ENCODE measurements at places on chromosomes 1 and 21. TPM values are rescaled to one million over a fixed set of nuclear protein-coding genes. Genes with fewer than 3 reads are reported as not detected.

The NPHS2 gene
- total RNA-seq: not detected

The CAPZA1 gene
- total RNA-seq: 135 TPM

The OR2L8 gene
- not detected for total RNA-seq

The HLX gene
- 11.9 TPM for total RNA-seq

The SLC9C2 gene
- not detected for total RNA-seq

The MTARC1 gene
- 291 TPM for total RNA-seq

The CELA2A gene
- not detected for total RNA-seq

The NBPF3 gene
- total RNA-seq: 8.9 TPM

The ECM1 gene
- 53.2 TPM for total RNA-seq

The CELF3 gene
- total RNA-seq: not detected

The HSPB7 gene
- 429 TPM for total RNA-seq

The FAM72B gene
- 3.0 TPM for total RNA-seq

The AADACL3 gene
- not detected for total RNA-seq

The PAQR6 gene
- 1.0 TPM for total RNA-seq

The AZIN2 gene
- 3.5 TPM for total RNA-seq

The SAMSN1 gene
- 23.5 TPM for total RNA-seq

The PRR9 gene
- total RNA-seq: not detected

The ITLN1 gene
- not detected for total RNA-seq

The PIK3CD gene
- total RNA-seq: 13.9 TPM

The SPRR2E gene
- not detected for total RNA-seq

The LHX8 gene
- not detected for total RNA-seq

The DNASE2B gene
- total RNA-seq: 1.3 TPM

The ANGPTL1 gene
- total RNA-seq: 83.5 TPM

The C1orf141 gene
- 0.34 TPM for total RNA-seq

The SIPA1L2 gene
- 28.9 TPM for total RNA-seq

The NHLH2 gene
- not detected for total RNA-seq

The BRDT gene
- total RNA-seq: 1.8 TPM
